ENCODE measurements at places on chromosomes 6 and 20. TPM values are rescaled to one million over a fixed set of nuclear protein-coding genes. Genes with fewer than 3 reads are reported as not detected.

DNA sequence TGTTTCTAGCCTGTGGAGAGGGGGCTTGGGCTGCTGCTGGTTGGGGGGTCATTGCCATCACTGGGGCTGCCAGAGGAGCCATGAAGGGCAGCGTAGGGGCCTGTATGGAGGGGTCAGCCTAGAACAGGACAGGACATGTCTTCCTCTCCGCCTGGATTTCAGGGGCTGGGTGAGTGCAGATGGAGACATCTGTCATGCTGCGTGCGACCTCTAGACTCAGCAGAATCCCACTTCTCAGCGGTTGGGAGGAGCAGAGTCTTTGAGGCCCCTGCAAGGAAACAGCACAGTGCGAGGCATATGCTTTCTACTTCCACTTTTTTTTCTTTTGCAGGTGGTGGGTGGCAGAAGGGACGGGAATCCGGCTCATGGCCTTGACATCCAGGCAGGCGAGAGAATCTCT lies 67.9 kb downstream of the EZR start:
- no peak for DNase-seq

- no peak for DNase-seq
Measured at GRCh38 chr6:107666084-107666980, 157.8 kb downstream of the SCML4 start.

DNA sequence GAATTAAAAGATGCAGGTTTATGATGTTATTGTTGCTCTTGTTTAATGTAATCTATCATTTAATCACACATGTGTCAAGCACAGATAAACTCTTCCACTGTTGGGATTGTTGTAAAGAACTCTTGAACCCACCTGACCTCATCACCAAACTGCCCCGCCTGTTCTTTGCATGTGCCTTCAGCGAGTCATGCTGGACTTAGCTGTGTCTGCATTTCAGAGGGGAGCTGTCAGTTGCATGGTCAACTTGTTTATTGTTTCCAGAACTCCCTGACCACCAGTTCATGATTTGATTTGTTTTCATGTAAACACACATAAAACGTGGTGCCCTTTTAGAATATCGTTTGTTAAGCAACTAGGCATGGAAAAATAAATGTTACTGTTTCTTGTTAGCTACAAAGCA lies 93.6 kb downstream of the KHDC1L start:
- DNase-seq, result no peak

DNA sequence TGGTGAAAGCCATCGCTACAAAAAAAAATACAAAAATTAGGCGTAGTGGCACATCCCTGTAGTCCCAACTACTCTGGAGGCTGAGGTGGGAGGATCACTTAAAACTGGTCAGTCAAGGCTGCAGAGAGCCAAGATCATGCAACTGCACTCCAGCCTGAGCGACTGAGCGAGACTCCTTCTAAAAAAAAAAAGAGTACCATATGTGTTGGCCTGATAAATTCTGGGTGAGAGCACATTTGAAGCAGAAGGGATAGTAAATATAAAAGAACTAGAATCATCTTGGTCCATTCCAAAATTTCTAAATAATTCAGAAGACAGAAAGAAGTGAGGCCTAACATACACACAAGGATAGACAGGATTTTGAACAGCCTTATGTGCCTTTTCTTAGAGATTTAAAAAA lies 2.2 kb downstream of the IBTK start:
- no peak for DNase-seq

- DNase-seq, result no peak
Measured at GRCh38 chr6:80276861-80277260, 170.4 kb downstream of the BCKDHB start.

The GSTA4 gene
- 16.8 TPM for polyA plus RNA-seq

The CTAGE9 gene
- polyA plus RNA-seq, result not detected

All from right cardiac atrium (tissue), 5 donors.